ENCODE measurements at places on chromosomes 1 and 21.

GRCh38 chr1:233248014-233248413 lies 47.5 kb downstream of the PCNX2 start:
- no peak for DNase-seq

GRCh38 chr1:2821966-2822620 lies 20.6 kb upstream of the TTC34 start:
- peak; percentile 52 for DNase-seq

DNA sequence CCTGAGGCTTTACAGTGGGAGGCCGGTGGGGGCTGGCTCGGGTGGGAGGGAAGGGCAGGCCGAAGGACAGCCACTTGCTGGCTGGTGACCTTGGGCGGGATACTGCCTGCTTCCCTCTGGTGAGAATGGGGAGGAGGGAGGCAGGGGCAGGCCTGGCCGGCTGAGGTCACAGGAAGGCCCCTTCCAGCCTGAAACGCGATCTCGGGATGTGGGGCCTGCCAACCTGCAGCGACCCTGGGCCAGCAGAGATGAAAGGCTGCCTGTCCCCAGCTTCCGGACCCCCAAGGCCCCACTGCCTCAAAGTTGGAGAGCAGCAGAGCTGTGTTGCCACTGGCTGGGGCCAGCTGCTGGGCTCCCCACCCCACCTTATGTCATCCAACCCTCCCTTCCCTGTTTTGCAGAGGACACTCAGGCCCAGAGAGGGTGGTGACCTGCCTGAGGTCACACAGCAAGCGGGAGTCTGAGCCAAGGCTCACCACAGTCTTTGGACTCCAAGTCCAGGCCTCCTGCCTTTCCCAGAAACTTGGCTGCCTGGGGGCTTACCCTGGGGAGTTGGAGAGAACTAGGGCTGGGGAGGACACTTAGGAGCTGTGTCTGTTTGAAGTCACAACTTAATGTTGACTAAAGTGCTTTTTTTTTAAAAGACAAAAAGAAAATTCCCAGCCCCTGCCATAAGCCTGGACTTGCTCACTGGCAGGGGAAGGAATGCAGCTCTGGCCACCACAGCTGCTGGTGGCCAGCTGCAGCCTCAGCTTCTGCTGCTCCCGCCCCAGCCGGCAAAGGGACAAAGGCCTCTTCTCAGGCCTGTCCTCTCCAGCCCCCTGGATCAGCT lies 14.8 kb upstream of the WASF2 start:
- DNase-seq, result no peak

DNA sequence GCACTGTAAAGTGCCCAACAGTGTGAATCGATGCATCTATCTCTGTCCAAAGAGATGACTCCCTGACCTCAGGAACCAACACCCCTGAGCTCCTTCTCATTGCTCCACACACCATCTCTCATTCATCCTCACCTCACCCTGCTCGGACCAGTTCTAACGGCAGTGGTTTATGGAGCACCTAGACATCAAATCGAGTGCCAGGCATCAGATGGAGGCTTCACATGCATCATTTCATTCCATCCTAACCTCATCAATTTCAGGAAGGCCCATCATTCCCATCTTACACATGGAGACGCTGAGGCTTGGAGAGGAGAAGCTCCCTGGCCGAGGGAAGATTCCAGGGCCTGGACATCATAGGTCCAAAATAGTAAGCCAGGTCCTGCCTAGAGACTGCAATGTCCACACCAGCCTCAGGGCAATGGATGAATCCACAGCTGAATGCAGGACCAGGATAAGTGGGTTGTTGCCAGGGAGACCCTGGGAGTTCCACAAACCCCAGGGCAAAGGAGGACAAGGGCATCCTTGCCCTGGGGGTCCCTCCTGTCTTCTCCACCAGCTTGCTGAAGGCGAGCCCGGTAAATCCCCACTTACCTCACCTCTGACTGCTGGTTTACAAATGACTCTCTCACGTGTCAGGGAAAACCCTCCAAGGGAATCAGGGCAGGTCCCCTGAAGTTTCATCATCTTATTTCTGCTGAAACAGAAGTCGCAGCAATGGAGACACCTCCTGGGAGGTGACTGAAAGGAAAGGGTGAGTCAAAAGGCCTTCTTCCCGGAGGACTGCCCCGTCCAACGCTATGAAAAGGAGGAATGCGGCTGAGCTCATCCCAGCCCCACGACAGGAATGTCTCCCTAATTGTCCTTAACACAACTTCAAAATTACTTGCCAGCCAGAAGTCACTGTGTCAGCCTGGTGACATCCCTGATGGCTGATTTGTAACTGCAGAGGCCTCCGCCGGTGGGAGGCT lies 9.0 kb upstream of the IFFO2 start:
- DNase-seq, result no peak

GRCh38 chr1:168691541-168691940 lies 37.5 kb downstream of the DPT start:
- no peak for DNase-seq

GRCh38 chr1:21341517-21342078 lies 51.3 kb upstream of the ECE1 start:
- no peak for DNase-seq

DNA sequence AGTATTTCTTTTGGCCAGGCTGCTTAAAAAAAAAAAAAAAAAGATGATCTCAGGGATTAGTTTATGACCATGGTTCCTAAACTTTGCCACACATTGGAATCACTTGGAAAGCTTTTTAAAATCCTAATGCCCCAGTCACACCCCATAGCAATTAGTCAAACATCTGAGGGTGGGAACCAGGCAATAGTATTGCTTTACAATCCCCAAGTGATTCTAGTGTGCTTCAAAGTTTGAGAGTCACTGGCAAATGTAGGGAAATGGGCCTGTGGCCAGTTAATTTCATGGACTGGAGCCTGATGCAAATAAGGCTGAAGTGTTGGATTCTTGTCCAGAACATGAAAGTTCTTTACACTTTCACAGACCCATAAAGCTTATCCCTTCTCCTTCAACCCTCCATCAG lies 374.6 kb upstream of the ESRRG start:
- DNase-seq, result no peak

DNA sequence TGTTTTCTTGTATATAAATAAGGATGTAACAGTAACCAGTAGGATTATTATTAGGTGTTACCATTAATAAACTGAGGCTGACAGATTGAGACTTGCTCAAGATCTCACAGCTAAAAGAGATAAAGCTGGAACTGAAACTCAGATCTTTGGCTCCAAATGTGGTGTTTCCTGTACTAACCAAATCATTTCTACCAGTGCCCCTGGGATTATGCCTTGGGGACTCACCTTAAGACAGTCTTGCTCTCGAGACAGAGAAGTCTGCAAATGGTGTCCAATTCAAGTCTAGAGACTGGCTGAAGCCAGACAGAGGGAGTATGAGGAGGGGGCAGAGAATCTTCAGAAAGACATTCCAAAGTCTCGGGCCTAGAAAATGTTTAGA lies 593 bp upstream of the CD53 start:
- no peak for DNase-seq

DNA sequence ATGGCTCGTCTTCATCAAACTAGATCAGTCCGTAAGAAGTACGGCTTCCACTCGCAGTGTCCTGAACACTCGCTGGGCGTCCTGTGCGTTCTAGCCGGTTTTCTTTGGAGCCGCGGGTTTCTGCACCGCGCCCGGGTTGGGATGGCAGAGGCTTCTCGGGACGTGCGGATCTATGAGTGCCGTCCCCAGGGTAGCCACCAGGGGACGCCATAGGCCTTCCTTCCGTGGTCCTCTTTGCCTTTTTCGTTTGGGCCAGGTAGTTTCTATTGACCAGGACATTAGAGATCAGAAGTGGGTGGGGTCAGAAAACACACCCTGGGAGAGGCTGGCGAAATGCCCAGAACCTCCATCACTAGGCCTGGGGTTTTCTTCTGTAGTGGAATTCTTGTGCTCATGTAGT lies 273.8 kb downstream of the FAM72C start:
- DNase-seq, result no peak

- no peak for DNase-seq
Measured at GRCh38 chr1:7629465-7630195, 141.5 kb upstream of the VAMP3 start.

DNA sequence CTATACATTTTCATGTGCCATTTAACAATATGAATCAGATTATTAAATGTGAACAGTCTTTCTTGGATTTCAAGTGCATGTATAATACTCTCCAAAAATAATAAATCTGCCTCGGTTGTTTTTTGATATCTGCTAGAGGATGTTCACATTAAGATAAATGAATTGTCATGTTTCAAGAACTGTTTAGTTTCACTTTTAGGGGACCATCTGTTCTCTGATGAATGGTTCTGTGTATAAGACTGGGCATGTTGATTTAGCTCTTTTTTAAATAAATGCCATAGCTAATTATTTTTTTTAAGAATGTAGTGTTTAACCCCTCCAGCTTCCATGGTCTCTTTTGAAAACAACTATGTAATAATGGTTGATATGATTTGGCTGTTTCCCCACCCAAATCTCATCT lies 1245.1 kb upstream of the ADGRL4 start:
- no peak for DNase-seq

GRCh38 chr1:56406821-56407220 lies 172.5 kb downstream of the PLPP3 start:
- DNase-seq, result no peak

DNA sequence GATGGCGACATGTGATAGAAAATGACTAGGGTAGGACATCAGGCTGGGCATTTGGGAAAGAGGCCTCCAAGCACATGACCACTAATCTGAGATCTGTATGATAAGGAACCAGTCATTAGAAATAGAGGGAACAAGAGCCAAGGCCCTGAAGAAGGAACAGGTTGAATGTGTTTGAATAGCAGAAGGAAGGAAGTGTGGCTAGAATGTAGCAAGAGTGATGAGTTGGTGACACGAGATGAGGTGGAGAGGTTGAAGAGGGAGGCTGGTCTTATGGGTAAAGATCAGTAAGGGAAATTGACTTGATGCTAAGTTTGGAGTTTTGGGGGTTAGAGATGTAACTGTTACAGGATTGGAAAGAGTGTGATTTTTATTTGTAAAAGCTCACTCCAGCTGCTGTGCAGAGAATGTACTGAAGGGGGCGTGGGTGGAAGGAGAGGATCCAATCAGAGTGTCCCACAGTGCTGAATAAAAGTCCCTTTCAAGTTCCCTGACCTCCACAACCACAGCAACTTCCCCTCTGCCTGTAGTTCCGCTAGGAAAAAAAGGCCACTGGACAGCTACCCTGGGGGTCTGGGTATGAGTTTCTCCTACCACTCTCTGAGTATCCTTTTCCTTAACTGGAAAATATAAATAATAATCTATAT lies 295.0 kb downstream of the OMA1 start:
- no peak for DNase-seq

DNA sequence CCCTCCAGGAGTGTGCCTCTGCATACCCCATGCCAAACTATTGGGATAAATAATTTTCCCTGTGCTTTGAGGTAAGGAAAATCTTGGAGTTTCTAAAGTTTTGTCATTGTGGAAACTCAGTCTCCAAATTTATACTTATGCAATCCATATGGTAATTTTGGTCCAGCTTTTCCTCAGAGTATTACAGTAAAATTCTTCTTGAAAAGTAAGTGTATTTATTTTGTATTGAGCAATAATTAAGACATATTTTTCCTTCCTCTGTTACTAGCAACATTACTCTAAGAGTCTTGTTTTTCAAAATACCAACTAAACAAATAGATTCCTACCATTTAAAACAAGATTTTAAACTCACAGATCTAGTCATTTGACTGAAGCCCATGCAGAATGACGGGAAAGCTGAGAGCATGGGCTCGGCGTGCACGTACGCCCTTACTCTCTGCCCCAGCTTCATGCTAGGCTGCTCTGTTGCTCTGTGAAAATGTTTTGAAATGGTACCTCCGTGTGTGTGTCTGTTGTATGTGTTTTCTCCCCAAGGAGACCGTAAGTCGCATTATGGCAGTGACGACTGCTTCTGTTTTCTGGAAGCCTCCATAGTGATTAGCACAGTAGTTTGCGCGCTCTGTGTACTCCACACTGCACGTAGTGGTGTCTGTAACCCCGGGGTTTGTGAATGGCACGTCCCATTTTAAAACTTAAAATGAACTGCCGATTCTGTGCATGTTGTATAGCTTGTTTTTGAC lies 165.3 kb downstream of the SDCCAG8 start:
- DNase-seq, result no peak

GRCh38 chr21:17482928-17483327 lies 29.9 kb upstream of the CXADR start:
- DNase-seq, result no peak

DNA sequence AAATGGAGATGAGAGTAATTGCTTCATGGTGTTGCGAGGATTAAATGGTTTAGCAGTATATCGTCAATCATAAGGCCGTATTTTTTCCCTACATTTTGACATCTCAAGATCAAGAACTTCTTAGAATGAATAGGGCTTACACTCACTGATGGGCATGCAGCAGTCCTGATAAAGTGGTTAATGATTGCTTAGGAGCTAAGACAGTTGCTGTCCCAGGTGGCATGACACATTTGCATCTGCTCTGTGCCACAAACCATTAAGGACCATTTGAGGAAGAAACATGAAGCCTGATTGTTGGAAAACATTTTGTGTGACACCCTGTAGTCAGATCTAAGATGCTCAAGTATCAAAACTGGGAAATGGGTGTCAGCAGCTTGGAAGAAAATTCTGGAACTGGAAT lies 81.0 kb upstream of the SGIP1 start:
- no peak for DNase-seq

- no peak for DNase-seq
Measured at GRCh38 chr1:196381544-196381943, 226.7 kb downstream of the KCNT2 start.

GRCh38 chr1:39131940-39132339 lies 72.6 kb upstream of the MACF1 start:
- DNase-seq, result no peak

All from activated CD4-positive, alpha-beta T cell treated with anti-CD3 and anti-CD28 coated beads, Interleukin-2, amount 50 U/mL, for 1 hour (primary cell).